HS-27A (cell line): ENCODE measurements at places on chromosomes 4 and X.

DNA sequence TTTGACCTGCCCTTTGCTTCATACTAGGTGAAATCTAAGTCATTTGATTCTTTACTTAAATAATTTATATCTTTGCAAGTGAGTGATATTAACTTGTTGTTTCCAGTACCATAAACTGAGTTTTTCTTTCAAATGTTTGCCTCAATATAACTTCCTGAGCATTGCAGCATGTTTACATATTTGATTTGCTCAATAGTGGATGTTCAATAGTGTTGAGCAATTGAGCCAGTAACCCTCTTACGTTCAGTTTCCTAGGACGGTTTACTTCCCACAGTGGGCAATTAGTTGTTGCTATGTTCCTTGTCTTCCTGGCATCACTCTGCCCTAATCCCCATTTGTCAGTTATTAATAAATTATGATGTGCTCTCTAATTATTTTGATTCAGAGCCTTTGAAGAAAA lies 278.5 kb downstream of the EPHA5 start:
- DNase-seq, result no peak

- DNase-seq, result no peak
These were observed 148.6 kb downstream of the PARM1 start for GRCh38 chr4:75081561-75081960.

- no peak for DNase-seq
These were observed 99.5 kb downstream of the ARHGAP6 start for GRCh38 chrX:11566173-11566572.

GRCh38 chr4:88729146-88729760 lies 31.6 kb upstream of the NAP1L5 start:
- no peak for DNase-seq

DNA sequence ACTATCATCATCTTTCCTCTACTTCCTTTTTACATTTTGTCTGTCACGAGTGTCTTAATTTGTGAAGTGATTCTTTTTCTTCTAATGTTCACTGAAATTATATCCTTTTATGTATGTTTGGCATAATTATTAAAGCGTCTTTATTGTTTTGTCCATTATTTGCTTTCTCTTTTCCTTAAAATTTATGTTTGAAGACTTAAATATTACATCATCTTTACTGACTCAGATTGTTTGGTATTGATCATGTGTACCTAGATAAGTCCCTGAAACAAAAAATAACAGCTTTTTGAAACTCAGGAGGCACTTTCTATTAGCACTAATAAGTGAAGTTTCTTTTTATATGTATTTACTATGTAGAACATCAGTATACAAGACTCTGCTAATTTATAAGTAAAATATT lies 120.1 kb downstream of the RAP1GDS1 start:
- DNase-seq, result no peak

DNA sequence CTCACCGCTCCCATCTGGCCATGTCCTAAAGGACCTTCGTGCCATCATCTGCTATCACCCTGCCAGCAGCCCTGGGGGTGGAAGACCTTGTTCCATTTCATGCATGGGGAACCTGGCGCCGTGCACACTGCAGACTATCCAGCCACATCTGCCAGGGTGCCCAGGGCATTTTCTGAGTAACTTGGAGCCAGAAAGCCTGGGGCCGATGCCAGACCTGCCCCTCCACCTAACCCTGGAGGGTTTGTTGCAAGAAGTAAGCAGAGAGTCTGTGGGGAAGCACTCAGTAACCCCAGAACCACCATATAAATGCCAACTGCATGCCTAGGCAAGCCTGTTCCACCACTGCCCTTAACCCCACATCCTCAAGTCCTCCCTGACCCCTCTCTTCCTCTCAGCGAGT lies 7.3 kb downstream of the HAUS7 start:
- DNase-seq, result no peak

- peak; percentile 12 for DNase-seq
These were observed 202.2 kb downstream of the QDPR start for GRCh38 chr4:17309567-17310268.

GRCh38 chr4:140719022-140719421 lies 37.2 kb downstream of the TBC1D9 start:
- DNase-seq, result no peak

DNA sequence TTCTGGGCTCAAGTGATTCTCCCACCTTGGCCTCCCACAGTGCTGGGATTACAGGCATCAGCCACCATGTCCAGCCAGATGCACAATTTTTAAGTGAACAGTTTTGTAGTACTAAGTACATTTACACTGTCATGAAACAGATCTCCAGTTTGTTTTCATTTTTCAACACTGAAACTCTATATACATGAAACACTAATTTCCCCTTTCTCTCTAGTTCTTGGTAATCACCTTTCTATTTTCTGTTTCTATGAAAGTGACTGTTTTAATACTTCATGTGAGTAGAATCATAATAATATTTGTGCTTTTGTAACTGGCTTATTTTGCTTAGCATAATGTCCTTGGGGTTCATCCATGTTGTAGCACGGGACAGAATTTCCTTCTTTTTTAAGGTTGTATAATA lies 237.4 kb downstream of the CAMK2D start:
- DNase-seq, result no peak

GRCh38 chr4:56552273-56552672 lies 46.7 kb downstream of the ARL9 start:
- DNase-seq, result no peak

- no peak for DNase-seq
These were observed 96.0 kb upstream of the C1GALT1C1 start for GRCh38 chrX:120725874-120726273.

DNA sequence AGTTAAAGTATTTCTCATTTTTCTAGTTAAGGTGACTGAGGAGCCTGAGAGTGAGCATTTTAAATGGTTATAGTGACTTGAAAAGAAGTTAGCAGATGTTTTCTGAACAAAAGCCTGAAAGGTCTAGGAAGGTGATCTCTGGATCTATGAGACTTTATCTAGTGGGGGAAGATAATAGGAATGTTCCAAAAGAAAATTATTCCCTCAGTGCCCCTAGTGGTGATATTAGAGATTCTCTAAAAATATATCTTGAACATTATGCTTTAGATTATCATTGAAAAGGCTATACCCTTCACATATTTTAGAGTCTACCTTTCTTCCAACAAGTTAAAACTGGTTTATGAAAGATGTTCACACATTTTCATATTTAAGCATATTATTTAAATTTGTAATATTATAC lies 69.0 kb upstream of the SPANXN1 start:
- DNase-seq, result no peak
